ENCODE measurements at places on chromosomes 11 and 22.

GRCh38 chr11:119531623-119532022 is 108.7 kb upstream of the THY1 start:
- DNase-seq = peak; percentile 12

GRCh38 chr22:17086788-17087497 is 2.1 kb downstream of the IL17RA start:
- no peak for DNase-seq

- DNase-seq = no peak
Measured at GRCh38 chr11:11537372-11537771, 84.4 kb downstream of the GALNT18 start.

DNA sequence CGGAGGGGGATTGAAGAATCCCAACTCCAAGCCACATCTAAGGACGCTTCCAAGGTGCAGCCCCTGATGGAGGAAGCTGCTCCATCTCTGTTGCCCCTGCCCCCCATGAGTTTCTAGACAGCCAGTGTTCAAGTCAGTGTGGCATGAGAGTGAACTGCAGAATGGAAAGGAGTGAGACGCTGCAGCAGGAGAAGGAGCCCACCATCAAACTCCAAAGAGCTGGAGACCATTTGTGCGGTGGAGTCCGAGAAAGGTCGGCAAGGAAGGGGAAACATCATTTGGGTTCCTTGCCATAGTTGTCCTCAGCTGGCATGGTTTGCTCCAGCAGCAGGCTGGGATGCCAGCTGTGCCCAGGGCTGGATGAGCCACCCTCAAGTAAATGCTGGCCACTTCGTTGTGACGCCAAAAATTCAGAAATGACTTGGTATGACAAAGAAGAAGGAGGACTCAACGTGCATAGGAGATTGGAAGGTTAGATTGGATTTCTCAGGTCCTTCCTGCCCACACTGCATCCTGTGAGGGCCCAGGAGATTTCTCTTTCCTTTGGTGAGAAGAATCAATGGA is 16.4 kb downstream of the APOL2 start:
- no peak for DNase-seq

DNA sequence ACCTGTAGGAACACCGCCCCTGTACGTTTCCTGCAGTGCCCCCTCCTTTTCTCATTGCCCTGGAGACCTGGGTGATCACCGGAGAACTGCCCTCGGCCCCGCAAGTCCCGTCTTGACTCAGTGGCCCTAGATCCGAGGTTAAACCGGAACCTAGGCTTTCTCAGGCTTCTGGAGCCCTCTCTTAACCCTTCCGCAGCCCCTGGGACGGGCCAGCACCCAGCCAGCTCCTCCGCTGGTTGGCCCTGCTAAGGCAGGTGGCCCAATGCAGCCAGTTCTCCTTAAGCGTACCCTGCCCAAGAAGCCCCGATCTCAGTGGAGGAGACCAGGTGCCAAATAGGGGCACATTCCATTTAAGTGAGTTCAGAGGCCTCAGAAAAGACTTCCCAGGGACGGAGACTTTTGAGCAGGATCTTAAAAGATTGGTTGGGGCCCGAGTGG is 776 bp downstream of the NLRX1 start:
- no peak for DNase-seq

- DNase-seq = peak; percentile 71
Measured at GRCh38 chr22:37043828-37044538, 7.6 kb upstream of the KCTD17 start.

GRCh38 chr11:76385903-76386302 is 4.8 kb downstream of the GVQW3 start:
- DNase-seq = no peak

GRCh38 chr11:73451896-73452295 is 75.7 kb downstream of the RELT start:
- no peak for DNase-seq

DNA sequence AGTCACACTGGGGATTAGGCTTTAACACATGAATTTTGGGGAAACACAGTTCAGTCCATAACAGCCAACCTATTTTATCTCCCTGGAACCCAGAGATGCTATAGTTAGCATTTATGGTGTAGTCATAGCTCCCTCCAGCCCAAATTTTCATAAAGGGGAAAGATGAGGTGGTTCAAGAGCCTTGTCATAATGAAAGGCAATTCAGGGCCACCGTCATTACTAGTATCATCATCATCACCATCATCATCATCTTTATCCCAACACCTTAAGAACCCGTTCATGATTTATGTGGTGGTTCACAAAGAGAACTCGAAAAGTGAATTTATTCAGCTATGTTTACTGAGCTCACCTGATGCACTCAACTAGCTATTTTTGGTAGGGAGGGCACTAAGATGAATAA is 2.4 kb upstream of the TUBA8 start:
- DNase-seq = no peak

DNA sequence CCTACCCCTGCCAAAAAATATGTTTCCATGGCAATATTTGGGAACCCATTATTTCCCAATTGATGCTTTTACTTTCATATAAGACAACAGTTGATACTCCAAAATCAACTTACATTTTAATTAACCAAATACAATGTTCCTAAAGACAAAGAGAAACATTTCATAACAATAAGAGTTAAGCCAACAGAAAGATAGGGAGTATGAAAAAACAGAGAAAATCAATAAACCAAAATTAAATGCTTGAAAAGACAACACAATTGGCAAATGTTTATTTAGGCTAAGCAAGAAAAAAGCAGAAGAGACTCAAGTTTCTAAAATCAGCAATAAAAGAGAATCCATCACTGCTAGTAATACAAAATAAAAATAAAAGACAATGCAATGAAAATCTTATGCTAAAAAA is 123.1 kb upstream of the VPREB1 start:
- DNase-seq = no peak

- DNase-seq = no peak
Measured at GRCh38 chr11:19105011-19105410, 12.0 kb upstream of the ZDHHC13 start.

DNA sequence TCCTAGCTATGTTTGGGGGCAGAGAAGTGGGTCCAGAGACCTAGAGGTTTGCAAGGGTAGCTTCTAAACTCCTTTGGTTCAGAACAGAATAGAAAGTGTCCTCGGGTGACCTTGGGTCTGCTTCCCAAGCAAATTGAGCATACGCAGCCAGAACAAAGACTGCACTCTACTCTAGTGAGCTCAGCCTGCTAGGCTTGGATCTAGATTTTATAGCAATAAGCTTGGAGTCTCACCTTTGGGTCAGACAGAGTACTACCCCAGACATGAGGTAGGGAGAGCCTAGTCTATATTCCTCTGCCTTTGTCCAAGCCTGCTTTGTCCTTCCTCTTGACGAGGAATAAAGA is 52.6 kb upstream of the ELF5 start:
- no peak for DNase-seq

DNA sequence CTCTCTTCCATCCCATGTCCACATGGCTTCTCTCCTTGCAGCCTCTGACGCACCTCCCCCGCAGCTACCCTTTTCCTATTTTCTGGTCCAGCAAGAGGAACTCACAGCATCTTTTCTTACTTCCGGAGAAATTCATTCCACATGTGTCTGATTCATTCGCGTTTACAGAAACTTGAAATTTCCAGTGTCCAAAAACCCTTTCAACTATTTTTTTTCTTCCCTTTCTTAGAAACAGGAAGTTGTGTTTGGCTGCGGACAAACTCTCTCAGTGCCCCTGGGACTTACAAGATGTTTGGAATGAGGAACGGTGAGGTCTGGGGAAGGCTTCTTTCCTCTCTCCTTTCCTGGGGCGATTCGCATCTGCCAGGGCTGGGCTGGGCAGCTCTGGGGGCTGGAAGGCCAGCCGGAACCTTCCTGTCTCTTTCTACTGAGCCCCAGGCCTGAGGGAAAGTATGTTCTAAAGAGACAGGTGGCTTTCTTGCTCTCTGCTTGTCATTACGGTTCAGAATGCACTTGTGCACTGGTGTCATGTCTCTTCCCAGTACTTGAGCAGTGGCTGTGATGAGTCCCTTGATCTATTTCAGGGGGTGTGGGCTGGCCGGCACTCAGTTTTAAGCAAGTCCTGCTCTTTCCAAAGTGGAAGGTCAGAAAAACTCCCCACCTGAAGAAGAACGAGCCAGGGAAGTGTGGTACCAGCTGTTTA is 27.5 kb downstream of the ADAMTS8 start:
- peak; percentile 85 for DNase-seq

GRCh38 chr11:130177782-130178181 is 18.2 kb downstream of the ST14 start:
- DNase-seq = no peak

DNA sequence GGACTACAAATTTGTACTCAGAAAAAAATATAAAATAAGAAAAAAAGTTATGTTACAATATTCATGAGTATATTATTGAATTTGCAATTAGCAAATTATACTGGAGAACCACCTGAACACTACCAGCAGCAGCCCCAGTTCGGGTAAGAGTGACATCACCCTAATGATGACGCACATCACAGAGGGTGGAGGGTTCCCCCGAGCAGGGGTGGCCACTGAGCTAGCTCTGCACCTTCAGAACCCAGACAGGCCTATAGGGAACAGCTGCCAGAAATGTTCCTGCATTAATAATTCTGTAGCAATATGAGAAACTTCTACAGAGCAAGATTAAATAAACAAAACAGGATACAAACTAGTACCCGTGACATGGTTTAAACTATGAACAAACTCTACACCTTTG is 17.5 kb upstream of the ARAP1 start:
- no peak for DNase-seq

GRCh38 chr11:84420271-84420670 is 1134.1 kb upstream of the CCDC90B start:
- DNase-seq = no peak

GRCh38 chr11:108698844-108699642 is 34.2 kb downstream of the DDX10 start:
- no peak for DNase-seq

- DNase-seq = no peak
Measured at GRCh38 chr22:32600147-32600546, 125.5 kb downstream of the FBXO7 start.

DNA sequence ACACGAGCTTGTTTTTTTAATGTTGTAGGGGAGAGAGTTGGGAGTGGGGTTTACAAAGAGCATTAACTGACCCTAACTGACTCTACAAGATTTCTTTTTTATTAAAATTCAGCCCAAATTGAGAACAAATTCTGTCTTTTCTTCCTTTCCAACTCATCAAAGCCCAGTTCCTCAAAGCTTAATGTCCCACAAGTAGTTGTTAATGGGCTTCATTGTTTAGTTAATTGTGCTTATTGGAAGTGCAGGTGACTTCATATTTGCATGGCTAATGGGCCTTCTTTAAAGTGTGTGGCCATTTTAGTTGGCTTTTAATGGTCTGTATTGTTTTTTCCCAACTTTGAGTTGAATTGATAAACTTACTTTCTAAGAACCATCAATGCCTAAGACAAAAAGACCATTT is 39.8 kb downstream of the MPPED2 start:
- DNase-seq = no peak

GRCh38 chr22:49291781-49292180 is 535.9 kb downstream of the BRD1 start:
- DNase-seq = no peak

DNA sequence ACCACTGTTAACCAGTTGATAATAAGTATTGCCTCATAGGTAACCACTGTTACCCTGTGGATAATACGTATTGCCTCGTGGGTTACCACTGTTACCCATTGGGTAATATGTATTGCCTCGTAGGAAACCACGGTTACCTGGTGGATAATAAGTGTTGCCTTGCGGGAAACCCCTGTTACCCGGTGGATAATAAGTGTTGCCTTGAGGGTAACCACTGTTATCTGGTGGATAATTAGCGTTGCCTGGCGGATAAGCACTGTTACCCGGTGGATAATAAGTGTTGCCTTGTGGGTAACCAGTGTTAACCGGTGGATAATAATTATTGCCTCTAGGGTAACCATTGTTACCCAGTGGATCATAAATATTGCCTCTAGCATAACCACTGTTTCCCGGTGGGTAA is 27.3 kb upstream of the NXPE4 start:
- no peak for DNase-seq

DNA sequence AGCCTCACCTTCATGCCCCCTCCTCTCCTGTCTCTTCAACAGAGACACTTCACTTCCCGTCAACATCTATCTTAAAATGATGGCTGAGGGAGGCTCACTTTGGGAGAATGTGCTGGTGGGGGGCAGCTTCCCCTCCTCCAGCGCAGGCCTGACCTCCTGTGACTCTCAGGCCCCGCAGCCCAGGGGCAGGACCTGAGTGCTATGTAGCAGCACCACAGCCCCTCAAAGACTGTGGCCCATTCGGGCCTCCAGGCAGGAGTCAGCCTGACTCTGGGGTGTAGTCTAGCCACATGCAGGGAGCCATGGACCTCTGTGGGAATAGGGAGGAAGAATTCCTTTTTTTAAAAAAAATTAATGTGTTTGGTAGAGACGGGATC is 43.7 kb downstream of the DKK3 start:
- no peak for DNase-seq

DNA sequence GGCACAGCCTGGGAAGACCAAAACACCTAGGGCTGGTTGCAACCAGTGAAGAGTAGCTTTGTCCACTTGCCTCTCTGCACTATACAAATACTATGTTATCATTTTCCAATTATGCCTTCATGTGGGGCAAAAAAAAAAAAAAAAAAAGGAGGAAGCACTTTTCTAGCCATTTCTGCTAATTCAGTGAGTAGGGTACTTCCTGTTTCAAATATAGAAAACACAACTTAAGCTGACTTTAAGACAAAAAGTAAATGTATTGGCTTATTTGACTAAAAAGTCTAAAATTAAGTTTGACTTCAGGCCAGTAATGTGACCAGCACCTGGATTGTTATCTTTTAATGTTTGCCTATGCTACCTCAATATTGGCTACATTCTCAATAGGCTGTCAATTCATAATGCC is 15.3 kb downstream of the CCDC73 start:
- DNase-seq = no peak

DNA sequence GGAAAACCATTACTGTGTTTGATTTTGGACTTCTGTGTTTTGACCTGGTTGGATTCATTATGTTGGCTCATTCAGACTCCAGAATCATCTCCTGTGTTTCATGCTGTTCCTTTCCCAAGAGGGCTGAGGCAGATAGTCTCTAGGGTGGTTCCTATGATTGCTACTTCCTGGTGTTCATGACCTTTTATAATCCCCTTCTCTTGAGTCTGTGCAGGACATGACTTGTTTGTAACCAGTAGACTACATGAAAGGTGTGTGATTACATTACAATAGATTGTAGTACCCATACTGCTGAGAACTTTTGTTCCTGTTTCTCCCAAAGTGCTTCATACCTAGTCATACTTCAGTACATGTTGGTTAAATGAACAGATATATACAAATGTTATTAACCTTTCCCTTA is 700.6 kb downstream of the METTL15 start:
- DNase-seq = no peak

DNA sequence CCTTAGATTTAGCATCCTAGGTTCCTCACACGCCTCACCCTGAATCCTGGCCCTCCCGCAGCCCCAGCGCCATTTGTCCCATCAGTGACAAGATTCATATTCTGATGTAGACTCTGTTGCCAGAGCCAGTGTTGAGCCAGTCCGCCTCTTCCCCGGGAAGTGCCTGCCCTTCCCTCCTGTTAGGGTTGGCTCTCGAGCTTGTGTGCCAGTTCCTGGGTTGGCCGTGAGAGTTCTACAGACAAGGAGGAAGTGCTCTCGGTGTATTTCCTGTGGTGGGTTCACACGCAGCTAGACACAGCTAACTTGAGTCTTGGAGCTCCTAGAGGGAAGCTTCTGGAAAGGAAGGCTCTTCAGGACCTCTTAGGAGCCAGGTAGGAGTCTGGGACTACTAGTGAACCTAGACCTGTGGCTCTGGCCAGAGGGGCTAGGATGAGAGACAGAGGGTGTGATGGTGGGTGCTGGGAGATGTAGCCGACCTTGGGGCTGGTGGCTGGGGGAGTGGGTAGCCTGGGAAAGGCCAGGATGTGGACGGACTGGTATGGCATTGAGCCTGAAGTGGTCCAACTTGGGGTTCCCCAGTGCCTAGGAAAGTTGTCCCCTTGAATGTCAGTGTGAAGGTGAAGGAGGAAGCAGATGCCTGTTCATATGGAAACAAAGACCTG is at the start of gene IL18BP:
Gene IL18BP (plus strand): TSS at position 261 of the 662 bp plus-strand sequence. CDS start 1,076 bp downstream, outside the sequence.
- no peak for DNase-seq

All from breast epithelium (tissue), 4 donors.